ENCODE measurements at places on chromosomes 7 and 10.

DNA sequence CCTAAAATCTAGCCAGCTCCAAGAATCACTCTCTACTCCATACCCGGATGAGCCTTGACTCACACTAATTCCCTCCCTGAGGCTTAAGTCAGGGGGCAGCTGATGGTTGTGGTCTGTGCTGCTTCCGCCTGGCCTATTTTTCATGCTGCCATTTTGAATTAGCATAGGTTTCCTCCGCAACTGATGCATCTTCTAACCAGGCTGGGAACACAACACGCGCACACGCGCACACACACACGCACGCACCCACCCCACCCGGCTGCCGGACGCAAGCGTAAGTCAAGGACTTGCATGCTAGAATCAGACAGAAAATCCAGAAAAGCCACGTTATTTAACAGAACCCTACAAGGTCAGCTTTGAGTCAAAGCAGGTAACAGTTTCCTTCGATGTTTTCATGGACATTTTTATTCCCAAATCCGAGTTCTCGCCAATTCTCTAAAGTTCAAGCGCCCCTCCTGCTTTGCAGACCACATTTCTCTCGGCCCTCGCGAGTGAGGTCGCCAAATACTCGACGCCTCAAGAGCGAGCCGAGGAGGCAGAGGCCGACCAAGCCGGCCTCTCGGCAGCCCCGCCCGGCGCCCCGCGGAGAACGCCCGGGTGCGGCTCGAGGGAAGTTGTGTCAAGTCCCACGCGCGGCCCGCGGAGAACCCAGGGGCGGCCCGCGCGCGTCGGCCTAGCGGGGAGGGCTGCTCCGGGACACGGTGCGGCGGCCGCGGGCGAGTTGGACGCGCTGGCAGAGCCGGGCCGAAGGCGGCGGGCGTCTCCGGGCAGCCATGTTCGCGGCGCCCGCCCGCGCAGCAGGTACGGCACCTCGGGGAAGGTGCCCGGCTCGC lies 961 bp downstream of the SCRN1 start:
- DNase-seq = no peak

GRCh38 chr7:112485766-112486165 lies 5.0 kb downstream of the LSMEM1 start:
- no peak for DNase-seq

DNA sequence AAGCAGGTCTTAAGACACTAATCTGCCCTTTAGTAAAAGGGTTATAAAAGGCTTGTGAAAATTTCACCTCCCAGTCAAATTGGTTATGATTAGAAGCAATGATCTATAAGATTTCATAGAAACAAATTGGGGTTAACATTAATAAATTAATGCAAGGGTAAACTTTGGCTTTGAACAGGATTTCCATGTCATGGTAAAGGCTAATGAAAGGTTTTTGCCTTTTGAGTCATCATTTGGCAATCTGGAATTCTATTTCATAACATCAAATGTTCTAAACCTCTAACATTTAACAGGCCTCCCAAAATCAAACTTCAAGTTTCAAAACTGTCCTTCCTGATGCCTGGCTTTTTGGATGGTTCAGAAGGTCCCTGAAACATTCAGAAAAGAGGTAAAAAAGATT lies 62.4 kb downstream of the COA1 start:
- no peak for DNase-seq

DNA sequence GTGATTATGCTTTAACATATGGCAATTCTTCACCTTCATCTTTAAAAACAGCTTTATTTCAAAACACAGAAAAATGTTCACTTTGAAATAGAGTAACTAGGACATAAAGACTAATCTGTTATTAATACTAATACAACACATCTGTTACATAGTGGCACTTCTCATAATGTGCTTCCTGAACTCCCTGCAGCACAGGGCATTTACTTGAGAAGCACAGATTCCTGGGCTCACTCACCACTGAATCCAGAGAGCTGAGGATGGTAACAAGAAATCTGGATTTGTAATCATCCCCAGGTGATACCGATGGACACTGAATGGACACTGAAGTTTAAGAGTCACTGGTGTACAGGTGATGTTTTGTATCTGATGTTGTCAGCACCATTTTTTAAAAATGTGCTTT lies 96.1 kb downstream of the COL28A1 start:
- no peak for DNase-seq

DNA sequence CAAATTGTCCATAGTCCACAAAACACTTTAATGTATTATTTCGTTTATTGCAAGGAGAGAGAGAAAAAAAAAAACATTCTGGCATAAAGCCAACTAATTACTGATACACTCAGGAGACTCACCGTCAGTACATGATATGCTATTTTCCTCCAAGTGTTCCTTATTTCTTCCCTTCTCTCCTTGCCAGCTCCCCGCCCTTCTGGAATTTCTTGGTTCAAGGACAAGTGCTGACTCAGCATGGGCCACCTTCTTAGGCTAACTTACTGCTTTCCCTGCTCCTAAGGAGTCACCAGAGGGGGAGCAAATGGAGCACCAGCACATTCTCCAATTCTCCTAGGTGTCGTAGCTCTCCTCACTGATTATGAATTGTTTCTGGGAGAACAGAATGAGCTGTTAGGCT lies 133.8 kb upstream of the HDAC9 start:
- no peak for DNase-seq

DNA sequence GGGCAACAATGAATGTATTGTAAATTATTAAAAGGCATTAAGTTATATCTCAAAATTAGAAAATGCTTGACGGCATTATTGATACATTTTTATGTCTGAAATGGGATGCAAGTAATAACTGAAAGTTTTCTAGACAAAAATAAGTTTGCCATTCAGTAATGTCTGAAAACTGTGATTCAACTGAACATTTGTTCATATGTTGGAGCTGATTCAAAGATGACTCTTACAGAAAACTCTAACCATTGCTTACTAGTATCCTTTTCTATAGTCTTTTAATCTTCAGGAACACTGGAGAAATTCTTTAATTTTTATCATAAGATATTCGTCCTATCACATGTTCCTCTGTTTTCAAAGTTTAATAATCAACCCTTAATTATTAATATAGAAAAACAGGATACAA lies 71.1 kb upstream of the TFEC start:
- no peak for DNase-seq
